Type B pancreatic cell (in vitro differentiated cells): ENCODE measurements at places on chromosomes 1 and 21.

- DNase-seq = no peak
Measured at GRCh38 chr1:156144742-156145141, 8.6 kb upstream of the SEMA4A start.

GRCh38 chr1:39988618-39989343 lies 33.8 kb downstream of the MFSD2A start:
- no peak for DNase-seq

DNA sequence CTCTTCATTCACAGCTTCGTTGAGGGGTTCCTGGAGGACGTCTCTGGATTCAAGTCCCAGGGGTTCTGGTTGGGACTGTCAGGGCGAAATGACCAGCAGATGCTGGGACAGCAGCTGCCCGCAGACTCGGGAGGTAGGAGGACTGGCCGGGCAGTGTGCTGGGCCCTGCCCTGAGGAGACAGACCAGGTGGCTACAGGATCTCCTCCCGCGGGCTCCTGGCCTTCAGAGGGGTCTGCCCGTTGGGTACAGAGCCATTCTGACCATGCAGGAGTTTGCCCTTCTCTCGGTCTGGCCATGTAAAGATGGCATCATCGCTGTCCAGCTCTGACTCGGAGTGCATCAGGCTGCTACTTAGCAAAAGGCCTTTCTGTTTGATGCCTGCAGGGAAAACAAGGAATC lies 122.5 kb downstream of the KIAA0319L start:
- DNase-seq = no peak

GRCh38 chr21:42845296-42845965 lies 33.9 kb downstream of the WDR4 start:
- no peak for DNase-seq

GRCh38 chr1:3030663-3031381 lies 9.6 kb downstream of the ACTRT2 start:
- DNase-seq = peak; percentile 68
